ENCODE measurements at places on chromosomes 3 and 15.

DNA sequence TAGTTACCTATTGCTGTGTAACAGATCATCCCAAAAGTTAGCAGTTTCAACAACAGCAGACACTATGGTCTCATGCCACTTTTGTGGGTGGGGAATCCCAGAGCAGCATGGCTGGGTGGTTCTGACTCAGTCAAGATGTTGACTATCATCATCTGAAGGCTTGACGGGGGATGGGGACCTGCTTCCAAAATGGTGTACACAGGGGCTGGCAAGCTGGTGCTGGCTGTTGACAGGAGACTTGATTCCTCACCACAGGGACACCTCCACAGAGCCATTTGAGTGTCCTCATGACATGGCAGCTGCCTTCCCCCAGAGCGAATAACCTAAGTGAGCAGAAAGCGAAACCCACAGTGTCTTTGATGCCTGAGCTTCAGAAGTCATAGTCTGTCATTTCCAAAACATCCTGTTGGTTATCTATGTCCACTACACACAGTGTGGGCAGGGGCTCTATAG is 19.1 kb downstream of the DNAJB8 start:
- DNase-seq, result no peak

DNA sequence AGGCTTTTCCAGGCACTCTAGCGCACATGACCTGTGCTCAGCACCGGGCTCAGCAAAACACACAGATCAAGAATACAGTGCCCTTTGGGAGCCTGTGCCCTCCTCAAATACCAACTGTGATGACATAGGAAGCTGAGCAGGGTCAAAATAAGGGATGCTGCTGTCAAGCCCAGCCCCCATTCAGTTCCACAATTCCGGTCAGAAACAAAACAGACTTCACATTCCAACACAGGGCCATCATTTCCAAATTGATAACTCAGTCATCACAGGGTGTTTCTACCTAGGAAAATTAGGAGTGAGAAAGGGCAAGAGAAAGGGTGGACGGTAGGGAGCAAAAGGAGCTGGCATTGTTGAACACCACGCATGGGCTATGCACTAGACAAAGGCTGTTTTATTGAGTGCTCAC is 158.4 kb upstream of the CCDC54 start:
- DNase-seq, result no peak

DNA sequence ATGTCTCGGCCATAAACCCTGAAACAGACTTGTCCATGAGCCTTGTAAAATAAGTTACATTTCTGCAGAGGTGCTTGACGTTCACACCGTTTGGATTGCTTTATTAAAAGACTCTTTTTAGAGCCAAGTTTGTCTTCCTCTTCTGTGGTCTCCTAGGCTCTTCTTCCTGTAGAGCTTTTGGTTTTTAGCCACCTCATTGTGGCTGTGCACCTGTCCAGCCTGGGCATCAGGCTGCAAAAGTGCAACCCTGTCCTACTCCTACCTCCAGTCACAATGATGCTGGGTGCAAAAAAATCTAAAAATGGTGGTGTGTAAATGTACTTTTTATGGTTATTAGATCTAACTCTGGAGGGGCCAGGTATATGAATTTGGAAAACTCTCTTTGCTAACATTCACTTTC is 2.8 kb upstream of the RIOX2 start:
- DNase-seq, result no peak

GRCh38 chr15:39360452-39360851 is 220.4 kb upstream of the THBS1 start:
- no peak for DNase-seq

DNA sequence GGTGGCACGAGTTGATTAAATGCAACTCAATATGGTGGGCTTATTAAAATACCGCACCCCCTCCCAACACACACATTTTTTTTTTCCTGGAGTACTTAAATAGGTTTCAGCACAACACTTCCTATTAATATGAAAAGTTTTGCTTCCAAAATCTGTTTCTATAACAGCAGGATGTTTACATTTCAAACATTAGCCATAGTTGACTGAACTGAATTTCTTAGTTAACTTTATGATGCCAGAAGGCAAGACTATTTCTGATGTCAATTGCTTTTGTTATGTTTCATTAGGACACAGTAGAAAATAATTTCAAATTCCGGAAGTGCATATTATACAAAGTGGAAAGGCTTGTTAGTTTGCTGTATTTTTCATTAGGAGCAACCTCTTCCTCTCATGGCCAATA is 104.7 kb downstream of the UACA start:
- no peak for DNase-seq

GRCh38 chr15:67827562-67828277 is 2.4 kb downstream of the SKOR1 start:
- DNase-seq, result no peak

DNA sequence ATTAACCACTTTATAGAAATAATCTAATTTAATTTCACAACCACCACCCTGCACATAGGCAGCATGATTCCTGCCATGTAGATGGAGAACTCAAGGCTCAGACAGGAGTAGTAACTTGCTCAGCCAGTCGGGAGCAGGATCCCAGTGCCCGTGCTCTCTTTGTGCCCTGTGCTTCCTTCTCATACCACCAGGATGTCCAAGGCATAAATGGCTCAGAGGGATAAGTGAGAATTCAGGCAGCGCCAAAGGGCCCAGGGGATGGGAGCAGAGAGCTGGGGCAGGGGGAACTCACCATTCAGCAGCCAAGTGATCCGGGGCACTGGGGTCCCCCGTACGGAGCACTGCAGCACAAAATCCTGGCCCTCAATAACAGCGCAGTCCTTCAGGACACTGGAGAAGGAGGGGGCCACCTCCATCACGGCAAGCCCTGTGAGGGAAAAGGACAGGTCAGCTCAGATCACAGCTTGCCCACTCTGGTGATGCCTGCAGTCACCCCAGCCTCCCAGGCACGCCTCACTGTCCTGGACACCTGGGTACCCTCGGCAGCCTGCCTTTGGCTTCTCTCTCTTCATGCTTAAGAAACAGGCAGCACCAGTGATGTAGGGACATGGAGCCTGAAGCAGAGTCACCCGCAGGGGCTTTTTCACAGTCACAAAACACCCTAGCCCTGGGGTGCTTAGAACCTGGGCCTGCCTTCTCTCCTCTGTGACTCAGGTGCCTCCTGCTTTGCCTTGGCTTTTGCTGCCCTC is 141.0 kb upstream of the HACD2 start:
- no peak for DNase-seq

DNA sequence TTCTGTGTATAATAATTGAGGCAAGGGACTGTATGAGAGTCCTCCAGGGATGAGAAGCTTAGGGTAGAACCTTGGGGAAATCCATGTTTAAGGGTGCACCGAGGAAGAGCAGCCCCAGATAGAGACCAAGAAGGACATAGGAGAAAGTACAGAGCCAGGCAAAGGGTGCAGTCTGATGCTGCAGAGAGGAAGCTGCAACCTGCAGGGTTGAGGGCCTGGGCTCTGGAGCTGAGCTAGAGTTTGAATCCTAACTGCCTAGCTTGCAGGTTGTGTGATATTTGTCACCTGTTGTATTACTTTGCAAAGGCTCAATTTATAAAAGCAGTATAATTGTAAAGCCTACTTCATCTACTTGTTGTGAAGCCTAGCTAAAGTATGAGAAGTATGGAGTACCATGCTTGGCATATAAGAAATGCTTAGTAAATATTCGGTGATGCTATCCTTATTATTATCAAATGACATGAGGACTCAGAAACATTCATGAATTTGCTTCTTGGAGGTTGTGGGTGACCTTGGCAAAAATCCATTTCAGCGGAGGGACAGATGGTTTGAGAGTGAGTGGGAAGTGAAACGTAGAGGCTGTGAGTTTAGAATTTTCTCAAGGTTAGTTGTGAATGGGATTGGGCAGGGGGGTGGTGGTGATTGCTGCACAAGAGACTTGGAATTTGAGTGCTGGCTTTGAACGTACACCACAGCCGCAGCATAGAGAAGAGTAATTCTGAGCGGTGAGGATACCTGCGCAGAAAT is 43.8 kb downstream of the PLCL2 start:
- no peak for DNase-seq

Data from NCI-H345 (cell line).